Activated naive CD4-positive, alpha-beta T cell treated with anti-CD3 and anti-CD28 coated beads, Interleukin-2, amount 10 ng/mL, durations not matched to agents 7 days and 5 days (primary cell): ENCODE measurements at places on chromosomes 6 and 20.
A peak's percentile ranks its signal among the peaks of the same experiment; 100 is the strongest.

DNA sequence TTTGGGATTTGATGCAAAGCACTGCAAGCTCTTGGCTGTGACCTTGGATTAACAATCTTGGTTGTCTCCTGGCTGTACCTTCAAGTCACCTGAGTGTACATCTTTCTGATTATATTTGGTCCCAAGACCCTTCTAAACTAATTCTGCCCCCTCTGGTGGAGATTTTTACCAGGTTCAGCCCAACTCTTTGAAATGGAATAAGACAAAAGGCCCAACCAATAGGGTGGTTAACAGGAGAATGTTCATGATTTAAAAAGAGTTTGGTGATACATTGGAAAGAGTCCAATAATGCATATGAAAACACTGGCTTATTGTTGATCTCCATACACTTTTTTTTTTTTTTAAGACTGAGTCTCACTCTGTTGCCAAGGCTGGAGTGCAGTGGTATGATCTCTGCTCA is 77.5 kb upstream of the CD83 start:
- no peak for DNase-seq

DNA sequence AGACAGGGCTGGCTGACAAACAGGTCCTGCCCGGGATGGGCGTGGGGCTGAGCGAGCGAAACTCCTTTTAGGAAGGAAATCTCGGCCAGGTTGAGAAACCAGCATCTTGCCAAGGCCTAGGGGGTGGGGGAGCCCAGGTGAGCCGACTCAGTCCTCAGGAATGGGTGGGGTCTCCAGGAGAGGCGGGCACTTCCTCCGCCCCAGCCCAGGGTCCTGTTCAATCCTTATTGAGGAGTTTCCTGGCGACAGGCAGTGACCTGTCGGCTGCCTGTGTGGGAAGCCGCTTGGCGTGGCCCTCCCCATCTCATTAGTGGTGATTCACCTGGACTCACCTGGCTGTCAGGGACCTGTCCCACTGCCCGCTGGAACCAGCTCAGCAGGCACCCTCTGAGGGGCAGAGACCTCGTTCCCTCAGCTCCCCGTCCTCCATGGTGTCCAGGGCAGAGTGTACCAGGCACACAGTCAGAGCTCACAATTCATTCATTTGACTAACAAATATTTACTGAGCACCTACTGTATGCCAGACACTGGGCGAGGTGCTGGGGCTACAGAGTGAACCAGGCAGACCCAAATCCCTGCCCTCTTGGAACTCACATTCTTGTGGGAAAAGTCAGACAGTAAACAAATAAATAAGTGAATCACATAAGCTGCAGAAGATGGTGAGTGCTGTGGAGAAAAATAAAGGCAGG is 51.1 kb downstream of the FGD2 start:
- DNase-seq = no peak

- DNase-seq = no peak
These were observed 312.4 kb downstream of the CDKAL1 start for GRCh38 chr6:20846602-20847028.

- DNase-seq = peak; percentile 80
These were observed 88.0 kb downstream of the FAM217A start for GRCh38 chr6:3990692-3991491.
